Activated CD4-positive, alpha-beta T cell treated with anti-CD3 and anti-CD28 coated beads, Interleukin-2, amount 50 U/mL, for 1 hour (primary cell): ENCODE measurements at places on chromosomes 5 and 9.
A peak's percentile ranks its signal among the peaks of the same experiment; 100 is the strongest.

GRCh38 chr9:121685146-121685794 lies 33.8 kb downstream of the DAB2IP start:
- no peak for DNase-seq

- no peak for DNase-seq
Measured at GRCh38 chr5:117131048-117131679, 556.5 kb upstream of the SEMA6A start.

DNA sequence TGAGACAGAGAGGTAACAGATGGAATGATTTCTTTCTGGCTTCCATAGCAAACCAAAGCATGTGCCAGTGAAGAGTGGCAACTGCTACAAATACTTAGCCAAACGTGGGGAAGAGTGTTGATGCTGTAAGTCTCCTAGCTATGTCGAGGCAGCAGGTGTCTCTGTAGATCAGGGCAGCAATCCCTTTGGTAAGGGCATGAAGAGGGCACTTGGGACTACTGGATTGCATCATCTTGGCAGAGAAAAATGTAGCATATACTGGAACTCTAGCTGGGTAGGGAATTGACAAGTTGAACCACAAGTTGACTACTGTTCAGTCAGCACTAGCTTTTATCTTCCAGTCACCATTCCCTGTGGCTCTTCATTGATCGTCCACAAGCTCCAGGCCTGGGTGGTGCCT lies 75.8 kb downstream of the GHR start:
- no peak for DNase-seq

GRCh38 chr5:55407059-55407684 lies 99.4 kb downstream of the MTREX start:
- DNase-seq, result no peak

DNA sequence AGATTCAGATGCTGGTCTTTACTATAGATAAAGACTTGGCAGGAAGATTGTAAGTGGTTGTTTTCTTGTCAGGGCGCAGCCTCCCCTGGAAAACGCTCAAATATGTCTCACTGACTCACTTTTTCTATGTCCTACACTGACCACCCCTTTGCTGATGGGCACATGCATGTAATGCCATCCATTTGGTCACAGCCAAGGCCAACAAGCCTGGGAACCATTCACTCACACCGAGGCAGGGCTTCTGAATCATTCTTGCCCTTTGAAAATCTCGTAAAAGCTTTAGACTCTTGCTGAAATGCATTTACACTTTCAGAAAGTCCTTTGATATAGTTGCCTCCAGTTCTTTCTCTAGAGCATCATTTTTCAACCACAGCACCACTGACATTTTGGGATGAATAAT lies 249.4 kb downstream of the ACTL7B start:
- no peak for DNase-seq

GRCh38 chr5:126917918-126918614 lies 112.3 kb downstream of the MARCHF3 start:
- no peak for DNase-seq

GRCh38 chr9:125752070-125752628 lies 5.0 kb downstream of the PBX3 start:
- no peak for DNase-seq

- DNase-seq, result no peak
Measured at GRCh38 chr9:109423877-109424276, 74.2 kb downstream of the PTPN3 start.

DNA sequence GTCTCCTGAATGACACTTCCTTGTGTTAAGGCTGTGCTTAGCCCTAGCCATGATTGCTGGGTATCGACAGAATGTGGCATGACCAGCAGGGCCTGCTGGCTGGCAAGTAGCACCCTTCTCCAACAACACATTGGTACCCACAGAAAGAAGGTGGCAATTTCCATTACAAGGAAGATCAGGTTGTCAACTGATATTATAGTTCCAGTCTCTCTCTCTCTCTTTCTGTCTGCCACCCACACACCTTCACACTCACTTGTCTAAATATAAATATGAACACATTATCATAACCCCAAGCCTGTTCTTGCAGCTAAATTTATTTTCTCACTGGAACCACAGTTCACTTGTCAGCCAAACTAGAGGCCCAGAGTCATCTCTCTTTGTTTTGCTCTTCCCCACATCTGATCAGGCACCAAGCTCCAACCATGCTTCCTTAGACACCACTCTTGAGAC lies 408.1 kb upstream of the PIK3R1 start:
- no peak for DNase-seq

- DNase-seq, result no peak
Measured at GRCh38 chr5:117594166-117594565, 1019.5 kb upstream of the SEMA6A start.

- DNase-seq, result no peak
Measured at GRCh38 chr5:83583859-83584258, 112.3 kb downstream of the VCAN start.

GRCh38 chr9:134917431-134918373 lies at the start of gene FCN1:
TSS of gene FCN1 (minus strand) at chr9:134917912. CDS start at chr9:134917871, 41 bp downstream.
- DNase-seq, result no peak

DNA sequence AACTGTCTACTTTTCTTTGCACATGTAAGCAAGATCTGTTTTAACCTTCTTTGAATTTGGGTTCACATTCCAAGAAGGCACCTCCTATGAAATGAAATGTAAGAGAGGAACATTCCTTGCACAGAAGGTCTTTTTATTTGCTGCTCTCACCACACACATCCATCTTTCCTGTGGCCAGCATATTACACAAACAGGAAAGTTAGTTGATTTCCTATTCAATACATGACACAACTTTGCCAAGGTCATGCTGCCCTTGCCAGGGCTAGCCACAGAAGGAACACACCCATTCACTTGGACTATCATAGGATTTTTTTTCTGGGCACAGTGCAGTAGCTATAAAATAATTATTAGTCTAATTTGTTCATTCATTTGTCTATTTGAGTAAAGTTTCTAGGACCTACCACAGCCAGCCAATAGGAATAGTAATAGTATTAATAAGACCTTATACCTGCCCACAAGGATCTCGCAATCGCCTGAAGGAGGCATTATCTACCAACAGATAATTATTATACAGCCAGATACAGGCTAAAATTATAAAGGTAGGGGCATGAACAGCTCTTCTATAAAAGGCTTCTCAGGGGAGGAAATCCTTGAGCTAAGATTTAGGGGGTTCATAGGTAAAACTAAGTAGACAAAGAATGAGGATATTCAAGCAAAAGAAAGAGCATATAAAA lies 78.1 kb upstream of the NREP start:
- no peak for DNase-seq

DNA sequence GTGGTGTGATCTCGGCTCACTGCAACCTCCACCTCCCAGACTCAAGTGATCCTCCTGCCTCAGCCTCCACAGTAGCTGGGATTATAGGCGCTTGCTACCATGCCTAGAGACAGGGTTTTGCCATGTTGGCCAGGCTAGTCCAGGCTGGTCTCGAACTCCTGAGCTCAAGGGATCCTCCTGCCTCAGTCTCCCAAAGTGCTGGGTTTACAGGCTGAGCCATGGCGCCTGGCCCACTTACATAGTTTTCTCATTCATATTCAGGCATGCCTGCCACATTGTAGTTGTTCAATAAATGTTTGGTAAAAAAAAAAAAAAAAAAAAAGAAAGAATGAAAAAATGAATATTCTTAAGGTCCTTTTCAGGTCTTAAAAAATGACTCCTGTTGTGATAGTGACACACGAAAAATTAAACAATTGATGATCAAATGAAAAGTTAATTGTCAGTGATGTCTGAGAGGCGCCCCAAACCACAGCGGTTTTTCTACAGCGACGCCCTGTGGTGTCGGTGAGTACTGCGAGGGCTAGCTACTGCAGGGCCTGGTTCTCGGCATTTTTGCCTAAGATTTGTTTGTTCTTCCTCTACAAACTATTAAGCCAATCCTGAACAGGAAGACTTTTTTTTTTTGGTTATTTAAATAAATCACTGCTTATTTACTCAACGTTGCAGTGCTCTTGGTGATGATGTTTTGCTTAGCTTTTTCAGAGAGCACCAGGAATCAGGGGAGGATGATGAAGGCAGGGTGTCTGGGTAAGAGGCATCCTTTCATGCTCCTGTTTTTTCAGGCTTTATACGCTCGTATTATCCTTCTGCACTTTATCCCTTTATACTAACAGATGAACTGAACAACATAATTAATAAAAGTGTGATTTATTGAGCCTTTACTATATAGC lies 67.0 kb upstream of the DPYSL3 start:
- peak; percentile 4 for DNase-seq

DNA sequence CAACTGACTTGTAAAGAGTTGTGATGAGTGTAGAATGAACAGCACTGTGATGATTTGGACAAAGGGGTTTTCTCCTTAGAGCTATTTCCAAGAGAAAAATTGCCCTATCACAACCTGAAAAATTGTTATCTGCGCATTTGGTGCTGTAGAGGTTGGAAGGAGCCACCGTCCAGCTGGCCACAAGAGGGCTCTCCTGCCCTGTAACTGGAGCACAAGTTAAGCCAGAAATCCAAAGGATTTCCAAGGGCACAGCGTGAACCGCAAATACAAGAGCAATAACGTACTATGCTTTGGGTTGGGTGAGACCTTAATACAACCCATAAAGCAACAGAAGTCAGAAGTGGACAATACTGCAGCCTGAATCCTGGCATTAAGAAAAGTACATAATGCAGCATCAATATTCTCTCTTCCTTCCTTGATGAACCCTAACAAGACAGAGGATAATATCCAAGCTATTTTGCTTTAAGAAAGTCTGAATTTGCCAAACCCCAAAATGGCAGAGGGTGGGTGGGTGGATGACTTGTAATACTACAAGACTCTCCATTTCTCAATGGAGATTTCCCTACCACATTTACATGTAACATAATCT lies 56.8 kb upstream of the SMIM32 start:
- DNase-seq, result no peak

GRCh38 chr5:151079838-151080612 lies 809 bp downstream of the TNIP1 start:
- no peak for DNase-seq

GRCh38 chr5:35665096-35665495 lies 47.4 kb downstream of the SPEF2 start:
- DNase-seq, result no peak

DNA sequence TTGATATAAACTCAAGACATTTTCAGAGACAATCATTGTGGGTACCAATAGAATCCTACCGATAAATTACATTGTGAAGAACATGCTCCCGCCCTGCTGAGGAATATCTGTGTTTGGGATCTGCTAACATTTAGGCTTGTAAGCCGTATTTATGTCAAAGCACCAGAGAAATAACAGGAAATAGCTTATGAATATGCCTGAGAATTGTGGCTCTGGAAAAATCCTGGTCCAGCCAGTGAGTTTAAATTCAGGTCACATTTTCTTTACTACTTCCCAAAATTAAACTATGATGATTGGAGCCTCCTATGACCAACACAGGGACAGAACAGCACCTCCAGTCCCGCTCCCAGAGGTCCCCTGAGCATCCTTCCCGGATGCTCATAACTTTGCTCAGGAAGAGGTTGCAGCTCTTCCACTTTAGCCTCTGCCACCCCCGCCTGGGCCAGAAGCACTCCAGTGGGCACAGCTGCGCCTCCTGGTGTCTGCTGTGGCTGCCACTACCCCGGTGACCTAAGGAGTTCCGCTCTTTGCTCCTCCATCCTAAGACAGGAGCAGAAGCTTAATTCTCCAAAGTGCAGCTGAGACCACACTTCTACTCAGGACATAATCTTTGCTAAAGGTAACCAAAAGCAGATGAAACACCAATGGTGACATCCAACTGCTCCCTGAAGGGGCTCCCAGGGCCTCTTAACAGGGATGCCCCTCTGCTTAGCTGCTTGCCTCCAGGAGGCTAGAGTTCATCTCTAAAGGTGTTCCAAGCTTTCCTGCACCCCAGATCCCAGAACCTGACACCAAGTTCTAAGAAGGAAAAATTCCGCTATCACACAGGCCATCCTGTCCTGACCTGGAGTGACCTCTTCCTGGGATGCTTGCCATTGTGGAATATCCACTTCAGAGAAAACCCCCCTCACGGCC lies 58.8 kb downstream of the SLC1A1 start:
- no peak for DNase-seq

- DNase-seq, result no peak
Measured at GRCh38 chr9:3343671-3344070, 182.1 kb downstream of the RFX3 start.

- DNase-seq, result no peak
Measured at GRCh38 chr5:132002757-132003156, 8.7 kb downstream of the ACSL6 start.

DNA sequence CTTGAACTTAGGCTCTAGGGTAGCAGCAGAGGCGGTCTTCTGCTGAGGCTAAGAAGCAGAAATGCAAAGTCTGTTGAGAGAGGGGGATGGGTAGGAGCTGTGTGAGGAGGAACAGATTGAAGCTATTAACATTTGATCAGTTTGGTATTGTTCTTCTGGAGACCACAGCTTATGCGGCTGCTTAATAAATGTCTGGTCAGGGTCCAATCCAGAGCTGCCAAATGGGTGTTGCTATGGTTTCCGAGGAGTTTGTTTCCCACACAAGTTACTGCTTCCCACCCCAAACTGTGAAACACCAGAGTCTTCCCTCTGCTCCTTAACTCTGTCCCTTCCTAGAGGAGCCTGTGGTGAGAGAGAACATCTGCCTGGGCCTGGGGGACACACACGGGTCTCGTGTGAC lies 142.2 kb upstream of the KLF4 start:
- no peak for DNase-seq

DNA sequence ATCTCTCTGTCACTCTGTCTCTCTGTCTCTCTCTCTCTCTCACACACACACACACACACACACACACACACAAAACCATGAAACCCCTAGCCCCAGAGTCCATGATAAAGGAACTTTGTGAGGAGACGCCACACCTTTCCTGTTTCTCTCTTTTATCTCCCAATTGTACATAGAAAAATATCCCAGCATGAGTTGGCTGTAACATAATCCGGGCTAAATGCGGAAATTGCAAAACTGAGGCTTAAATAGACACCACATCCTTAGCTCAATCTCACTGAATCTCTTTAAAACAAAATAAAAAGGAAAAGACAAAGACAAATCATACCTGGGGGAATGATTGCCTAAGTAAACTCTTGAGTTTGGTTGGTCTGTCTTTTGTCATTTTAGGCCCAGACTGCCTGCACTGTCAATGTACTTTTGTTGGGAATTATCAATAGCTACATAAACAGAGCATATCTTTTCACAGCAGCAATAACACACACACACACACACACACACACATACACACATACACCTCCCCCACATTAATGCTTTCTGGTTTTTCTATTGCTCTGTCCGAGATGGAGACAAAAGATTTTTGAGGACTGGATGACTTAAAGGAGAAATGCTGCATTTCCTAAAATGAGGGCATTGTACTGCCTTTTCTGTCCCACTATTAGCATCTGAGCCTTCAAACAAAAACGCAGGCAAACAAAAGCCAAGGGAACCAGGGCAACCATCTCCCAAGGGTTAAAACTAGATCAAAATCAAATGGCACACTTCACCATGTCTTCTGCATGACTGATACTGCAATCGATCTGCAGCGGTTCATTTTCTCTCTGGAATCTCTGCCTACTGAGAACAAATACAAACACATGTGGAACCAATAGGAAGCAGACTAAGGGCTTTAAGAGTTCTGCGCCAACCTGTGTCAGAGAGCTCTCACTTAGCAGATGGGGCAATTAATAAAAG lies 321.5 kb downstream of the NFIB start:
- no peak for DNase-seq

DNA sequence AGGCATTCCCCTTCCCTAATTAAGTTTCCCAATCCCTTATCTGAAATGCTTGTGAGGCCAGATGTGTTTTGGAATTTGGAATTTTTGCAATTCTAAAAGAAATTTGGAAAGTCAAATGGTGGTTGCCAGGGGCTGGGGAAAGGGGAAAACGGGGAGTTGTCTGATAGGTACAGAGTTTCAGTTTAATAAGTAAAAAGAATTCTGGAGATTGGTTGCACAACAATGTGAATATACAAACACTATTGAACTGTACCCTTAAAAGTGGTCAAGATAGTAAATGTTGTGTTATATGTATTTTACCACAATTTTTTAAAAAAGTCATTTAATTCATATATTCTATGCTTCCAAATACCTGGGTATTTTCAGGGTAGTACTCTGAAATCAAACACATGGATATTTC lies 154.5 kb downstream of the ADAMTS12 start:
- no peak for DNase-seq
